ENCODE measurements at places on chromosomes 6 and 20. TPM values are rescaled to one million over a fixed set of nuclear protein-coding genes. Genes with fewer than 3 reads are reported as not detected.

- DNase-seq = no peak
- H3K36me3 ChIP-seq = no peaks in the 10 kb centered on the region
- H3K27me3 ChIP-seq = no peaks in the 10 kb centered on the region
- no peak overlapping the region for H3K27ac ChIP-seq
Measured at GRCh38 chr20:50298554-50299324, 108.1 kb downstream of the CEBPB start.

DNA sequence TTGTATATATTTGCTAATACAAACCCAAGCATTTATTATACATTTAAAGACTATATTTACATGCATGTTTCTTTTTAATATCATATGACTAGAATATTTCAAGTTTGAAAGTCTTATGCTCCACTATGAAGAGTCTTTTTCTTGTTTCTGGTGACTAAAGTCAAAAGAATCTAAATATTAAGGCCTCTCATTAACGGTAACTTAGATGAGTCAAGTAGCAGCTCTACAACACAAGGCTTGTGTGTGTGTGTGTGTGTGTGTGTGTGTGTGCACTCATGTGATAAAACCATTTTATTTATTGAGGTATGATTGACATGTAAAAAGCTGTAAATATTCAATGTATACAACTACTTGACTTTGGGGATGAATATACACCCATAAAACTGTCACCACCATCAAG, 275.6 kb downstream of the TFAP2B start:
- H3K4me1 ChIP-seq = no peaks in the 10 kb centered on the region
- no peaks in the 10 kb centered on the region for H3K27me3 ChIP-seq
- H3K27ac ChIP-seq = no peak overlapping the region
- no peak for DNase-seq
- H3K4me3 ChIP-seq = no peak overlapping the region

The ADGRF5 gene
- 59.4 TPM for total RNA-seq

The OR12D3 gene
- total RNA-seq = not detected

The HLA-DQB2 gene
- total RNA-seq = 1.3 TPM
